Epithelial cell of prostate (primary cell): ENCODE measurements at places on chromosomes 7 and 10.
A peak's percentile ranks its signal among the peaks of the same experiment; 100 is the strongest.

DNA sequence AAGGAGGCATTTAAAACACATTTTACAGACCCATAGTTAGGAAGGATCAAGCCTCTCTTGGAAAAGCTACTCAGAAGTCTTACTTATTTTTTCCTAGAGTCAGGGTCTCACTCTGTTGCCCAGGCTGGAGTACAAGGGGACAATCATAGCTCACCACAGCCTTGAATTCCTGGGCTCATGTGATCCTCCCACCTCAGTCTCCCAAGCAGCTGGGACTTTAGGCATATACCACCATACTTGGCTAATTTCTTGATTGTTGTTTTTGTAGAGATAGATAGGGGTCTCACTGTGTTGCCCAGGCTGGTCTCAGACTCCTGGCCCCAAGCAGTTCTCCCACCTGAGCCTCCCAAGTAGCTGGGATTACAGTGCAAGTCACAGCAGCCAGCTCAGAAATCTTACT is 354.7 kb upstream of the GALNT17 start:
- no peak for DNase-seq

GRCh38 chr7:2071133-2071832 is 161.5 kb downstream of the MAD1L1 start:
- no peak for DNase-seq

DNA sequence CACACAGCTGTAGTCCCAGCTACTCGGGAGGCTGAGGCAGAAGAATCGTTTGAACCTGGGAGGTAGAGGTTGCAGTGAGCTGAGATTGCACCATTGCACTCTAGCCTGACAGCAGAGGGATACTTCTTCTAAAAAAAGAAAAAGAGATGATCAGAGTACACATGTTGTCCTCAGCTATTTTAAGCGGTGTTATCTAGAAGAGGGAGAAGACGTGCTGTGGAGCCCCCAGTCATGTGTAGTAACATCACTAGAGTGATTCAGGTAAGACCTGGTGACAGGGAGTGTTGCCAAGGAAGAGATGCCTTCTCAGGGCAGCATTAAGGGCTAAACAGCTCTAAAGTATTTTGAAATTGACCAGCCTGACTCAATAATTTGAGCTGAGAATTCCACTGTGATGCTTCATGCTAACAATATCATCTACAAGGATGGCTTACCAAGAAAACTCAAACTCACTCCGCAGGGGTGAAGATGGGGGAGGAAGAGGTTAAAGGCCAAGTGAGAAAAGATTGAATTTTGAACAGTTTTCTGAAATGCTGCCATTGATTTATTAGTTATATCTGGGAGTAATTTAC is 97.4 kb downstream of the KLF6 start:
- DNase-seq = no peak

DNA sequence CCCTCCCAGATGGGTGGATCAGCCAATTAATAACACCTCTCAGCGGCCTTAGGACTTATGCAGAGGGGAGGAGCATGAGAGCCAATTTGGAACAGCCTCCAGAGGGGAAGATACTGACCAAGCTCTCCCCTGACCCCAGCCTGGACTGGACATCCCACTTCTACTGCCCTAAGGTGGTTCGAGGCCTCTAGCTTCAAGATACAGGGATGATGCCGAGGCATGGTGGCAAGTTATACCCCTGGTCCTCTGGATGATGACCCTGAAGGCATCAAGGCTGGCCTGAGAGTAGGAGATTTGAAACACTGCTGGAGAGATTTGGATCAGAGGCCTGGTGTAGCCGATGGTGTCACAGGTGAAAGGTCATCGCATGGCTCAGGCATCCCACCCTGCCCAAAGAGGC is 3.2 kb downstream of the CDH23 start:
- no peak for DNase-seq

- DNase-seq = no peak
Observed at GRCh38 chr7:102291056-102291915, 4.6 kb downstream of the SH2B2 start.

DNA sequence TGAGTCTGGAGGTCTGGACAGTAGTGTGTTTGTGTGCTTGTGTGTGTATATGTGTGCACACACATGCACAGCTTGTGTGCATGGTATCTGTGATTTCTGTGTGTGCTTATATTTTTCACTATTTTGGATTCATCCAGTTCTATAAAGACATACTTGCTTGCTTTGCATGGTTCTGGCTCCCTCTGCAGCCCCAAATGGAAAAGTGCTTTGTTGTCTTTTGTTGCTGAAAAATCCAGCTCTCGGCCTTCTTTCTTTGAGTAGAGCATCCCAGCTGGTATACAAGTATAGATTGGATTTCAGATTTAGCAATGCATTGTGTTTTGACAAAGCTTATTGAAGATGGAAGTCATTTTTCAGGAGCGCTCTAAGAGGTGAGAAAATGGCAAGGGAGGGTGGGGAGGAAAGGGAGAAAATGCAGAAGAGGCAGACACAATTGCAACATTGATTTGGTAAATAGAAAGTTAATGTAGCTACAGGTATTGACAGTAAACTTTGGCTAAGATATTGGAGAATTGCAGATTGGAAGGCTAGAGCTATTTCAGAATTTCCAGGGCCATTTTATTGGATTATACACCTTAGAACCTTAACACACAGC is 333.9 kb downstream of the AUTS2 start:
- no peak for DNase-seq

- no peak for DNase-seq
Observed at GRCh38 chr7:157460721-157461120, 123.9 kb downstream of the DNAJB6 start.

DNA sequence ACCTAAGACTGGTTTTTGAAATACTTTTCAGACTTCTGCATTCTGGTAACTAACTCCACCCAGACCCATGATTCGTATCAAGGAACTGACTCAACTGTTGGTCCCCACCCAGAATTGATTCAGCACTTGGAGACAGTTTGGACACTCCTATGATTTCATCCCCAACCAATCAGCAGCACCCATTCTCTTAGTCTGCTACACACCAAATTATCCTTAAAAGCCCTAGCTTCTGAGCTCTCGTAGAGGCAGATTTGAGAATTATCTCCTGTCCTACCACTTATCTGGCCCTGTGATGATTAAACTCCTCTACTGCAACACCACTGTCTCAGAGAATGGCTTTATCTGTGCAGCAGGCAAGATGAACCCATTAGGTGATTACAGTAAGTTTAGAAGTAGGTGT is 7.7 kb upstream of the GSTO1 start:
- DNase-seq = peak; percentile 48

GRCh38 chr10:3355536-3355935 is 183.0 kb upstream of the PITRM1 start:
- DNase-seq = no peak
